CD4-positive, alpha-beta T cell treated with Interleukin-10 for 1 hour (primary cell): ENCODE measurements at places on chromosomes 4 and X.

GRCh38 chrX:14915596-14915995, 42.4 kb downstream of the MOSPD2 start:
- no peak for DNase-seq

DNA sequence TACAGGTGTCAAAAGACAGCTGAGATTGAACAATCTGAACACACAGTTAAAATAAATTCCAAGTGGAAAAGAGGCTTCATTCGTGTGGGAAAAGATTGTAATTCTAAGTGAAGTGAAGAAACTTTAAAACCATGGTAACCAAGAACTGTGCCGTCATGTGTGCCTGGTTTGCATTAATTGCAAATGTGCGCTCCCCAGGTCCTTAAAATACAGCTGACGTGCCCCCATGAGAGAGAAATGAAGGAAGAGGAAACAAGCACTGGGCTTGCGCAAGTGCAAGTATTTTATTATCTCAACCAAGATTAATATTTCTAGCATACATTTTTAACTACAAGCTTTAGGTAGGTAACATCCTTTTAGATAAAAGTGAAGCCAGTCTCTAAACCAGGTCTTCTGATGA, 92.5 kb downstream of the PARM1 start:
- no peak for DNase-seq

- no peak for DNase-seq
These were observed 3.1 kb downstream of the JADE1 start for GRCh38 chr4:128812442-128813235.

GRCh38 chrX:95350774-95351488, 1333.7 kb upstream of the DIAPH2 start:
- DNase-seq, result no peak

- DNase-seq, result no peak
These were observed 36.8 kb downstream of the ANK2 start for GRCh38 chr4:113086172-113086695.

DNA sequence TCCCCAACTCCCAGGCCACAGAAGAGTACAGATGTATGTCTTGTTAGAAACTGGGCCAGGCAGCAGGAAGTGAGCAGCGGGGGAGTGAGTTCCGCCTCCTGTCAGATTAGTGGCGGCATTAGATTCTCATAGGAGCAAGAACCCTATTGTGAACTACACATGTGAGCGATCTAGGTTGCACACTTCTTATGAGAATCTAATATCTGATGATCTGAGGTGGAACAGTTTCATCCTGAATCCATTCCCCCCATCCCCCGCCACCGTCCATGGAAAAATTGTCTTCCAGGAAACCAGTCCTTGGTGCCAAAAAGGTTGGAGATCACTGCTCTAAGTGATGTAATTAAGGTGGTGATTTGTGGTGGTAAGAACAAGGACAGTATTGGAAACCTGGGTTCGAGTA, 24.5 kb upstream of the NEXMIF start:
- DNase-seq, result no peak

DNA sequence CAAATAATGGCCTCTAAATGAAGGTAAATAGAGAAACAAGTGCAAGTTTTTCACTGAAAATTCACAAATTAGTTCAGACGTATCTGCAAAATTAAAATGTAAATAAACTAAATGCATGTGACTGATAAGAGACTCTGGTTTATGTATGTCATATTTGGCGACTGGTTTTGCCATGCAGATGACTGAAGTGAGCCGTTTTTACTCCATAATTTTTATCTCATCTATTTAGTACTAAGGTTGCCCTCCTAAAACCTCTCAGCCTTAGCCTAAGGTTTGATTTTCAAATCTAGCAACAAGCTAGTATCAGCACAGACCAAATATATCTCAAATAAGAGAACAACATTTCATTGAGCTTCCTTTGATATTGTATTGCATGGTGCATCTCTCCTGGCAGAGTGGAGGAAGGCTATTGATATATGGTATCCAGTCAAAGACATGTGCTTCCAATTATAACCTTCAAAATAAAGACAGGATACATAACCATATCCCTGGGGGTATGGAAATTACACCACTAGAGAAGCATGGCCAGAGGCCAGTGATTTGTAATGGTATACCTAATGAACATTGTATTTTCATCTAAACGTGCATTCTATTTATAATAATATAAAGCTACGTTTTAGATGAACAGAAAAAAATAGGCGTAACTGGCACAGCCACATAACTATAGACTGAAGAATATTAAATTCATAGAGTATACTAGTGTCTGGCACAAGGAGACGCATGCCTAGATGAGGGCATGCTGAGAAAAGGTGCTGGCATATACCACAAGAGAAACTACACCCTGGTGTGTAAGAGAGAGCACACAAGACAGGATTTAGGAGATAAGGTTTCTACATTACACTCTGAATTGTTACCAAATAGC, 392.6 kb upstream of the INTU start:
- DNase-seq, result no peak

GRCh38 chr4:10738826-10739489, 54.4 kb upstream of the CLNK start:
- no peak for DNase-seq

DNA sequence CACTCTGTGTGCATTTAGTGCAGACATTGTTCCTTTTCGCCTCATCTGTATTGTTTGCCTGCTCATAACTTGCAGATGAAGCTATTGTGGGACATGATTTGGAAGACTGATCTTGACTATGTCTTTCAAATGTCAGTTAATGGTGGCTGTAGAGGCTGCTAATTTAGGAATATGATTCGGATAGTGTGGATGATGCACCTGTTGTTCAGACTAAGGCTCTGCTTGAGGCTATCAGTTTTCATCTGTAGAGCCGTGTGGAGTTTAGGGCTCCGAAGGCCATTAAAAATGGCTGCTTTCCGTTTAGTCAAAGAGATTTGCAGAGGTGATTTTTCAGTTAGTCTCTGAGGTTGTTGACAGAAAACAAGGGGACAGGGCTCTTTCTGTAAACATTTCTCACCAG, 102.0 kb downstream of the GBA3 start:
- DNase-seq, result no peak

DNA sequence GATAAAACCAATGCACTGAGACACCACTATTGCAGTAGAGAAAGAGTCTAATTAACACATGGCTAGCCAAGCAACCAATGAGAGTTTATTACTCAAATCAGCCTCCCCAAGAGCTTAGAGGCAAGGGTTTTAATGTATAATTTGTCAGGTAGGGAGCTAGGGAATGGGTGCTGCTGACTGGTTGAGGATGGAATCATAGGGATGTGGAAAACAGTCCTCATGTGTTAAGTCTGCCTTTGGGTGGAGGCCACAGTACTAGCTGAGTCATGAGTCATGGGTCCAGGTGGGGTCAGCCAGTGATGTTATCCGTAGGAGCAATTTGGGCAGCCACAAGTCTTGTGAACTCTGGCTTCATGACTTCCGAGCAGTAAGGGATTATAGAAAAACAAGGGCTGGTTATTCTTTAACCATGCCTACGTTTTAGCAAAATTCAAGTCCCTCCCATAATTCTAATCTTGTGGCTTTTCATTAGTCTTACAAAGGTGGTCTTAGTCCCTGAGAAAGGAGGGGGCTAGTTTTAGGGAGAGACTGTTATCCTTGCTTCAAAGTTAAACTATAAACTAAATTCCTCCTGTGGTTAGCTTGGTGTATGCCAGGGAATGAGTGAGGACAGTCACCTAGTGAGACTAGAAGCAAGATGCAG, 25.1 kb upstream of the PLAC8 start:
- DNase-seq, result no peak

GRCh38 chrX:40167850-40168479, 70.2 kb upstream of the BCOR start:
- no peak for DNase-seq

- no peak for DNase-seq
These were observed 430.5 kb downstream of the NAP1L3 start for GRCh38 chrX:93242897-93243296.

DNA sequence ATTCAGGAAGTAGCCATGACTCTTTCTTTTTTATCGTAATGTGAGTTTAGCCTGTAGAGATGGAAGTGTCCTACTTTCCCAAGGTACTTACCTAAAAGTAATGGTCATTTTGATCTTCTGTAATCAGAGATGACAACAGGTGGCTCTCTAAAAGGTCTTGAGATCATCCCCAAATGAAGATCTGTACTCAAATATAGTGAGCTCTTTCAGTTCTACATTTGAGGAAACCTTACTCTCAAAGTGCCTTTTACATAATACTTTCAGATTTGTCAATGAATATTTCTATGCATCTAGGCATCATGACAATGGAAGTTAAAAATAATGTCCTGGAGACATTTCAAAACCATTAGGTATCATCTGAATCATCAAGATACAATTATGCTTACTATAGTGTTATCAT, 17.2 kb upstream of the MND1 start:
- no peak for DNase-seq

DNA sequence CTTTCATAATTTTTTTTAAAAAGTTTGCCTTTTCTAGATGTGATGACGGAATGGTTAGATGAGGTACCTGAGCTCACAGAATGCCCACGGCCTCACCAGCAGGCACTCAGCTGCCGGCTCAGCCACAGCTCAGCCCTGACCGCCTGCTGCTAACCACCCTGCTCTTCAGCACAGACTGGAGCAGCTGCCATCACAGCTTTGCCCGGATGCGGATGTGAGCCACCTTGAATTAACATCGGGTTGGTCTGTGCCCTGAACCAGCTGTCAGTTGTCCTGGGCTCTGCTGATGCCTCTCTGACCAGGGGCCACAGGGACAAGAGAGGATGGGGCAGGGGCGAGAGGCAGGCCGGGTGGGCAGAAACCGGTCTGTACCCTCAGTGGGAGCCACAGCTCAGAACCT, 93.3 kb downstream of the HMX1 start:
- DNase-seq, result no peak

DNA sequence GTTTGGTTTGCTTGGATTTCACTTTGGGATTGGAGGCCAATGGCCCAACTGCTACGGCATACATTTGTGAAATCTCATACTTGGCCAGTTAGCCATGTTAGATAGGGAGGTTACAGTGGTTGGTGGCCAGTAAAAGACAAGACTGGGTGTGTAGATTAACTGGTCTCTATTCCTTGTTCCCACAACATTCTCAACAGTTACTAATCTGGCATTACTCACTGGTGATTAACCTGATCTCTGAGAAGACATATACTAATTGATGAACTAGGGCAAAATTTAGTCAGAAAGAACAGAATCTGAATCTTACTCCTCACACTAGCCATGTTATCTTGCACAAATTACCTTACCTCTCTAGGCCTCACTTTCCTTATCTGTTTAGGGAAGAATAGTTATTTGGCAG, 33.4 kb downstream of the GATB start:
- DNase-seq, result no peak

GRCh38 chr4:182089326-182089725, 153.9 kb upstream of the TENM3 start:
- no peak for DNase-seq

GRCh38 chr4:94371290-94371689, 28.7 kb upstream of the HPGDS start:
- DNase-seq, result no peak

DNA sequence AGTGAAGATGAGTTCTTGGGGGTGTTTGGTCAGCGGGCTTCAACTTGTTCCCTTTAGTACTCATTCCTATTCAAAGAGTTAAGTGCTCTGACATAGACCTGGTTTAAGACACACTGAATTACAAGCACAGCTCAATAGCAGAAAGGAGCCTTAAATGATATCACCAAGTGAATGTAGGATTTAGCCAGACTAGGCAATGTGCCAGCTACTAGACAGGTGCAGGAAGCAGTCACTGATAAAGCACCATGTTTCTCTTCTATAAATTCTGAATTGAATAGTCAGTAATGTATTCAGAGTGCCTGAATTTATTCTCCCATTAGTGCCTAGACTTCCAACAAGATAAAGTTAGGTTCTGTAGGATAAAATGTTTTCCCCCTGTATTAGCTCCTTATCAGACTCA, 63.6 kb downstream of the ASB9 start:
- DNase-seq, result no peak

DNA sequence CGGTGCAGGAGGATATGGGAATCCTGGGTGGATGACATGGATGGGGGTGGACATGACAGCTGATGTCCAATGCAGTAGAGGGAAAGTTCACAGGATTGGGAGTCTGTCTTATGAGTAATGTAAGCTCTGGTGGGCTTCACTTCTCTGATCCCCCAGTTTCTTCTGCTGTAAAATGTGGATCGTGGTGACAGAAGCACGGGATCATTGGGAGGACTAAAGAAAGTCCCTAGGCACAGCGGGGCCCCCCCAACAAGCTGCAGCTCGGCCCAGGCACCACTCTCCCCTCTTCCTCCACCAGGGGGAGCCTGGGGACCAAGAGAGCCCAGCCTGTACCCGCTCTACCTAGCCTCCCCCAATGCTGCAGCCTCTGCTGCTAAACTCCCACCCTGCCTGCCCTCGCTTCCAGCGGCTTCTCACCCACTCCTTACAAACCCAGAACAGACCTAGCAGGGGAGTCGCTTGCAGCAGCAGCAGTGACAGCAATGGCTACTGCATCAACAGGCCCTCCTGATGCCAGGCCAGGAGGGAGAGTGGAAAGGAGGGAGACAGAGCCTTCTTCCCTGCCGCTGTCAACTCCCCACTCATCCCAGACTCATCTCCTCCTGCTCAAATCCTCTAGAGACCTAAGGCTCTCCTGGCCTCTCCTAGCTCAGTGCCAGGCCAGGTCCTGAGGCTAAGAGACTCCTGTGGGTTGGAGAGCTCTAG, 36.1 kb upstream of the IQSEC2 start:
- peak; percentile 68 for DNase-seq

- DNase-seq, result no peak
These were observed 246.7 kb upstream of the ARHGAP24 start for GRCh38 chr4:85228264-85228663.

- no peak for DNase-seq
These were observed 131.6 kb upstream of the EMCN start for GRCh38 chr4:100649417-100649816.

DNA sequence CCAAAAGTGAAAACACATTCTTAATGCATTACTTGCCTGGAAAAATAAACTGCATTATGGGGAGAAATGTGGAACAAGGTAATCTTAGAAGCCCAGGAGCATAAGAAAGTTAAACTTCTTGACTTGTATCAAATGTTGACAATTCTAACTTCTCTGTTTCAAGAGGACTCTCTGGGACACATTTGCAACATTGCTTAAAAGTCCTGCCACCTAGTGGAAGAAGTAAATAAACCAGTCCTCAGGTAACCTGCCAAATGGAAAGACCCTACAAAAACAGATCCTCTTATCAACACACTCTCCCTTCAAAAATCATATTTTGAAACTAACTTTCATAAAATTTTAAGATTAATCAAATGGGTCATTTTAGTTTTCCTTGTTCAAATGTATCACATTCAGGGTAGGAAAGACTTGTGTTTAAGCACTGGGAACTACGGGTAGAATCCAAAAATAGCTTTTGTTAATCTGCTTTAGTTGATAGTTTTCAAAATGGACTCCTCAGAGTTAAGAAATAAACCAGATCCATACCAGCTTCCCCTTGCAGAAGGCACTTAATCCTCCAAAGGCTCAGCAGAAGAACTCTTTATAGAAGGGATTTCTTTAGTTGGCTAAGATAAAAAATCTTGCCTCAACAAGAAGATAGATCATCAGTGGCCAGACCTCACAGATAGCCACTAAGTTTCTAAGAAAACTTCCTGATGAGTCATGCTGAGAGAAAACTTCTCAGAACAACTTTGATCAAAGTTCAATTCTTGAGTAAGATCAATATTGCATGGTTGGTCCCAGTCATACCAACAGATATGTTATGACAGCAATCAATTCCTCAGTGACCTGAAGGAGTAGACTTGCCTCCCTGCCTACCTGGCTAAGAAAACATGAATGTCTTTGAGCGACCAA, 141.7 kb downstream of the HHIP start:
- no peak for DNase-seq
